ENCODE measurements at places on chromosomes 13 and 19. TPM values are rescaled to one million over a fixed set of nuclear protein-coding genes. Genes with fewer than 3 reads are reported as not detected.
A peak's percentile ranks its signal among the peaks of the same experiment; 100 is the strongest.

Gene IRF3
- total RNA-seq = 129 TPM

- H3K4me3 ChIP-seq = peak overlapping the region; percentile 64
- 0 out of 2 replicates have a peak, but pooled peaks cover 3% of the 10 kb centered on the region for H3K36me3 ChIP-seq
- peak; percentile 56 for DNase-seq
- H3K4me1 ChIP-seq = peaks cover 36% of the 10 kb centered on the region
- H3K27me3 ChIP-seq = no peaks in the 10 kb centered on the region
Measured at GRCh38 chr19:1064661-1065605, 2.0 kb upstream of the ARHGAP45 start.

DNA sequence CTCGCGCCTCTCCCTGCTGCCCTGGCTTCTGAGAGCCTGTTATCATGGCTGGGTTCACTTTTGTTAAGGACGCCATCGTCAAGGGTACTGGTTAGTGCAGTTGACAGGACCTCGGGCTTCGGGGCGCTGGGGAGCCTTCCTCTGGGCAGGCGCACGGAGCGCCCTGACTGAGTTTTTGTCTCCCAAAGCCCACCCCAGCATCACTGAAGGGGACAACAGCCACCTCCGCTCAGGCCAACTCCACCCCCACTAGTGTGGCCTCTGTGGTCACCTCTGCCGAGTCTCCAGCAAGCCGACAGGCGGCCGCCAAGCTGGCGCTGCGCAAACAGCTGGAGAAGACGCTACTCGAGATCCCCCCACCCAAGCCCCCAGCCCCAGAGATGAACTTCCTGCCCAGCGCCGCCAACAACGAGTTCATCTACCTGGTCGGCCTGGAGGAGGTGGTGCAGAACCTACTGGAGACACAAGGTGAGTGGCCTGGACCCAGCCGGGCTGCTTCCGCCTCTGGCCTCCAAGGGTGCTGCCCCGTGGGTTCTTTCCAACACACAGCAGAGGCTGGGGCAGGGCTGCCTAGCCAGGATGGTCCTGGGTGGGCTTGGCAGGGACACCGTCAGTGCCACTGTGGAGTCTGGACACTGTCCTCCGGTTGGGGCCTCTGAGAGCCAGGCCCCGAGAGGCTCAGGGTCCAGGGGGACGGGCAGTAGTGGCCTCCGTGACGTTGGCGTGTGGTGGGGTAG, 16.9 kb downstream of the TSSK6 start:
- H3K36me3 ChIP-seq = peaks cover 28% of the 10 kb centered on the region
- H3K4me1 ChIP-seq = no peaks in the 10 kb centered on the region
- H3K27ac ChIP-seq = no peak overlapping the region
- no peak for DNase-seq
- H3K27me3 ChIP-seq = no peaks in the 10 kb centered on the region

GRCh38 chr13:30408319-30409101, 13.8 kb upstream of the UBE2L5 start:
- DNase-seq = no peak
- no peaks in the 10 kb centered on the region for H3K27me3 ChIP-seq
- H3K27ac ChIP-seq = no peak overlapping the region

Gene PSG6
- not detected for total RNA-seq

Measured in HCT116 (cell line).